ENCODE measurements at places on chromosomes 7 and 10. TPM values are rescaled to one million over a fixed set of nuclear protein-coding genes. Genes with fewer than 3 reads are reported as not detected.

Gene PRSS37
- total RNA-seq, result not detected

Gene IQUB
- 0.06 TPM for total RNA-seq

Gene OR2A7
- not detected for total RNA-seq

Gene ENTPD1
- not detected for total RNA-seq

Gene MCMBP
- 76.8 TPM for total RNA-seq

Gene PCDH15
- not detected for total RNA-seq

Gene ITIH5
- 0.20 TPM for total RNA-seq

Gene PNLIPRP1
- not detected for total RNA-seq

Gene PIK3CG
- not detected for total RNA-seq

Gene CLEC2L
- 0.09 TPM for total RNA-seq

Gene NUDT1
- total RNA-seq, result 100 TPM

Gene CDH23
- total RNA-seq, result 1.9 TPM

Gene NEURL1
- total RNA-seq, result 0.75 TPM

Gene ZNF316
- 12.2 TPM for total RNA-seq

Gene PLEKHA1
- 14.9 TPM for total RNA-seq

Gene GRID1
- total RNA-seq, result 0.22 TPM

Gene C10orf53
- total RNA-seq, result not detected

Gene SHTN1
- 25.9 TPM for total RNA-seq

Gene TSC22D4
- 57.8 TPM for total RNA-seq

Gene PTN
- total RNA-seq, result not detected

Gene RGS10
- total RNA-seq, result 49.9 TPM

Gene IMPDH1
- 137 TPM for total RNA-seq

Gene PAX4
- not detected for total RNA-seq

Gene HOXA5
- total RNA-seq, result 5.9 TPM

Gene LRRC17
- total RNA-seq, result 0.12 TPM

Gene GRB10
- total RNA-seq, result 62.1 TPM

Gene BEND7
- 10.6 TPM for total RNA-seq

Gene FKBP6
- not detected for total RNA-seq

Gene CALML5
- not detected for total RNA-seq

Gene TRIM24
- total RNA-seq, result 8.5 TPM

Gene PPP1R3C
- 28.3 TPM for total RNA-seq

Gene OR9A2
- total RNA-seq, result not detected

Gene ASNS
- 57.8 TPM for total RNA-seq

Gene NPTX2
- 0.12 TPM for total RNA-seq

Gene RAMP3
- total RNA-seq, result not detected

Gene GIMAP2
- total RNA-seq, result 0.09 TPM

Gene NANOS1
- 2.8 TPM for total RNA-seq

Gene CHAT
- not detected for total RNA-seq

Gene TMEM236
- total RNA-seq, result 0.06 TPM

Gene MBLAC1
- 3.0 TPM for total RNA-seq

Gene GNA12
- 39.5 TPM for total RNA-seq

Gene EBLN1
- not detected for total RNA-seq

Gene PRXL2A
- 43.5 TPM for total RNA-seq

Gene SUFU
- 7.9 TPM for total RNA-seq

Gene OR6V1
- total RNA-seq, result not detected

Gene OR2A5
- total RNA-seq, result not detected

Gene SLC26A3
- not detected for total RNA-seq

Gene ZNF727
- total RNA-seq, result not detected

Gene ADCY1
- total RNA-seq, result 2.5 TPM

Gene WASL
- total RNA-seq, result 18.3 TPM

Gene DTX2
- total RNA-seq, result 33.9 TPM

Gene HMX3
- total RNA-seq, result not detected

Measured in A549 treated with Hydrocortisone at 1 μM for 4 hours (cell line).